ENCODE measurements at places on chromosomes 1 and 21. TPM values are rescaled to one million over a fixed set of nuclear protein-coding genes. Genes with fewer than 3 reads are reported as not detected.

Gene AQP10
- total RNA-seq = not detected

DNA sequence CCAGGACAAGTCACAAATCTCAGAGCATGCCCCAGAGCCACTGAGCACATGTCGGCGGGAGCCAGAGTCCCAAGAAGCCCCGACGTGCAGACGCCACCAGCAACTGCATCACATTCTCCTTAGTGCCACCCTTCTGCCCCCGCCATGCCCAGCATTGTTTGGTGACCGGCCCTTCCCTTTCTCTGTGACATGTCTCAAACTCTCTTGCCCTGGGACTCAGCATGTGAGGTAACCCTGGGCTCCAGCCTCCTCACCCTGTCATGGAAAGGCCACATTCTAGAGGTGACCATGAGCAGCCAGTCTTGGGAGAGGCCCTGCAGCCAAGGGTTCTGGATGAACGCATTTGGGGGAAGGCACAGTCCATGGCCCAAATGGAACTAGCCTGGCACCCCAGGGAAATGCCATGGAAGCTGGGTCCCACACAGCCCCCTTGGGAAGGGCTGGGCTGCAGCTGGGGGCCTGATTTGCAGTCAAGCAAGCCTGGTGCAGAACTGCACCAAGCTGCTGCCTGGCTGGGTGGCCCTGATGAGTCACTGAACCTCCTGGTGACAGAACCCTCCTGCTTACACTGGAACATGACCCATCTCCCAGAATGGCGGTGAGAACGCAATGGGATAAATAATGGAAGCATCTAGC, 94.4 kb downstream of the ITPKB start:
- no peak overlapping the region for H3K27ac ChIP-seq
- H3K4me3 ChIP-seq = no peak overlapping the region
- no peaks in the 10 kb centered on the region for H3K36me3 ChIP-seq
- H3K27me3 ChIP-seq = peaks cover 10% of the 10 kb centered on the region
- peaks cover 19% of the 10 kb centered on the region for H3K4me1 ChIP-seq

DNA sequence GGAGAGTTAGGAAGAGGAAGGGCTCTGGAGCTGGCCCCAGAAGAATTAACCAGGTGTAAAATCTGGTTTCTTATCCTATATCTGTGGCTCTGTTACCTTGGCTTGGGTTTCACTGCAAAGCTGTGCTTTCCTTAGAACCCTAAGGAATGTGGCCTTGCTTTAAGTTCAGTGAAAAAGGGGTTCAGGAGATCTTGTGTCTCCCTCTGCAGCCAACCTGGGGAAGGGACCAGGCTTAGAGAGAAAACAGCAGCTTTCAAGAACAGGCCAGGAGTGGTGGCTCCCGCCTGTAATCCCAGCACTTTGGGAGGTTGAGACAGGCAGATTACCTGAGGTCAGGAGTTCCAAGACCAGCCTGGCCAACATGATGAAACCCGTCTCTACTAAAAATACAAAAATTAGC, 16.1 kb upstream of the MYCL start:
- H3K27me3 ChIP-seq = peaks cover 4% of the 10 kb centered on the region
- no peaks in the 10 kb centered on the region for H3K36me3 ChIP-seq
- H3K4me1 ChIP-seq = peaks cover 6% of the 10 kb centered on the region
- H3K4me3 ChIP-seq = no peak overlapping the region
- no peak overlapping the region for H3K27ac ChIP-seq

- no peaks in the 10 kb centered on the region for H3K36me3 ChIP-seq
- H3K4me3 ChIP-seq = no peak overlapping the region
- H3K27me3 ChIP-seq = no peaks in the 10 kb centered on the region
- H3K27ac ChIP-seq = no peak overlapping the region
Measured at GRCh38 chr1:151949371-151950193, 40.3 kb upstream of the THEM4 start.

GRCh38 chr1:942864-943533, 16.1 kb downstream of the NOC2L start:
- DNase-seq = no peak
- H3K27me3 ChIP-seq = peaks cover 14% of the 10 kb centered on the region
- H3K4me3 ChIP-seq = peak overlapping the region; percentile 52
- H3K27ac ChIP-seq = no peak overlapping the region

Data from glutamatergic neuron (in vitro differentiated cells).